ENCODE measurements at places on chromosomes 13 and 19. TPM values are rescaled to one million over a fixed set of nuclear protein-coding genes. Genes with fewer than 3 reads are reported as not detected.

VSTM2B gene
- 0.98 TPM for total RNA-seq

DNA sequence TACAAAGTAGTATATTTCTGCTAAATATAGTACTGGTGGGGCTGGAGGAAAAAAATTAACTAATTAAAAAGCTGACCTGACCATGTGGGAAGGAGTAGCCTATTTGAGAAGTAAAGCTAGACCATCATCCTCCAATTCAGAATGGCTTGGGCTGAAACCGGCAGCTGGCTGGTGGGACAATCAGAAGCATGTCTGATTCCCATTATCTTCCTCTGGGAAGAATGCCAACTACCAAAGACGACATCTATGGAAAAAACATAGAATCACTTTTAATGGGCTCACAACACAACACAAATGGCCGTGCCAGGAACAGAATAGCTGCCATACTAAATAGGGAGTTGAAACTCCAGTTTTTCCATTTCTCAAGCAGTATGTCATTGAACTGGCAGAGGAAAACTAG lies 120.4 kb upstream of the FREM2 start:
- no peak for DNase-seq

GNG7 gene
- 2.0 TPM for total RNA-seq

RYR1 gene
- 1.5 TPM for total RNA-seq

GRCh38 chr13:75751350-75751749 lies 115.2 kb downstream of the LMO7 start:
- DNase-seq, result no peak
